NCI-H460 (cell line): ENCODE measurements at places on chromosomes 3 and 15.

DNA sequence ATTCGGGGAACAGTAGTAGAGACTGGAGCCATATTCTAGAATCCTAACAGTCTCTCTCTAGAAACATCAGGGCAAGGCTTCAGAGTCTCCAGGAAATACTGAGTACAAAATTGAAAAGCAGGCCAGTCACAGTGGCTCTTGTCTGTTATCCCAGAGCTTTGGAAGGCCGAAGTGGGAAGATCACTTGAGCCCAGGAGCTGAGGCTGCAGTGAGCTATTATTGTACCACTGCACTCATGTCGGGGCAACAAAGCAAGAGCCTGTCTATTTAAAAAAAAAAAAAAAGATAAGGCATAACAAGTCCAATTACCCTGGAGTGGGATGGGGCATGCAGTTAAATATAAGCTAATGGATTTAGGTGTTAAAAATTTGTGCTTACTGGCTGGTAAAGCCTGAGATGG, 79.0 kb downstream of the SEMA6D start:
- DNase-seq: no peak

DNA sequence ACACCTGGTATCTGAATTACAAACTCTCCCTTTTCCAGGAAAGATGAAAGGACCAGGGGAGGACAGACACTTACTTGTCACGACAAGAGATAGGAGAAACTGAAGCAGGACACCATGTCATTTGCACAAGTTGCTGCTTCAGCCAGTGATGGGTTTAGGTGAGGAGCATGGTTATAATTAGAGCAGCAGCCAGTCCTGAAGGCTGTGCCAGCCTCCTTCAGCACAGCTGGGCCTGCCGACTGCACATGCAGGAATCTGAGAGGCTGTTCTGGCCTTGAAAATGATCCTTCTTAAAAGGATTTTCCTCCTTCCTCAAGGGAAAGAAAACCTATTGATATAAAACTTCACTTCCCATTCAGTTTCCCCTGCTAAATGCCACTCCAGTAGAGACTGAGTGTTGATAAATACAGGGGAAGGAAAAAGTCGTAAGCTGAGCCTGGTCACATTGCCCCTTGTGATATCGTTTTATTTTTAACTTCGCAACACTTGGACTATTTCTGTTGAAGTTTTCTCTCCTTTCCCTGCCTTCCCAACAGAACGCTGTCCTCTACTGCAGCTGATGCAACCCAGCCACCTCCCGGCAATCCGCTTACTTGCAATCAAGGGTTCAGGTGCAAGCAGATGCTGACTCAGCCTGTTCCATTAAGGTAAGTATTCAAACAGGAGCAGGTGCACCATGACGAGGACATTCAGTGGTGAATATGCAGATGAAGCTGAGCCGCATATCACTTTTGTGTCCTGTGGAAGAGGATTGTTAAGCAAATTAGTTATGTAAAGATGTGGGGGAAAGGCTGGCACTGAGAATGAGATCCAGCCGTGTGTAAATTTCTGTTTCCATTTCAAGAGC, at the start of gene FBXO40:
Gene FBXO40 (plus strand): TSS at position 524 of the 847 bp plus-strand sequence. CDS start 27,197 bp downstream, outside the sequence.
- no peak for DNase-seq

DNA sequence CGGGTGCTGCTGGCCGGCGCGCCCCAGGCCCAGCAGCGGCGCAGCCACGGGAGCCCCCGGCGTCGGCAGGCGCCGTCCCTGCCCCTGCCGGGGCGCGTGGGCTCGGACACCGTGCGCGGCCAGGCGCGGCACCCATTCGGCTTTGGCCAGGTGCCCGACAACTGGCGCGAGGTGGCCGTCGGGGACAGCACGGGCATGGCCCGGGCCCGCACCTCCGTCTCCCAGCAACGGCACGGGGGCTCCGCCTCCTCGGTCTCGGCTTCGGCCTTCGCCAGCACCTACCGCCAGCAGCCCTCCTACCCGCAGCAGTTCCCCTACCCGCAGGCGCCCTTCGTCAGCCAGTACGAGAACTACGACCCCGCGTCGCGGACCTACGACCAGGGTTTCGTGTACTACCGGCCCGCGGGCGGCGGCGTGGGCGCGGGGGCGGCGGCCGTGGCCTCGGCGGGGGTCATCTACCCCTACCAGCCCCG, 777 bp downstream of the LOXL1 start:
- no peak for DNase-seq

GRCh38 chr15:99143655-99144610, 39.1 kb downstream of the SYNM start:
- DNase-seq: no peak

DNA sequence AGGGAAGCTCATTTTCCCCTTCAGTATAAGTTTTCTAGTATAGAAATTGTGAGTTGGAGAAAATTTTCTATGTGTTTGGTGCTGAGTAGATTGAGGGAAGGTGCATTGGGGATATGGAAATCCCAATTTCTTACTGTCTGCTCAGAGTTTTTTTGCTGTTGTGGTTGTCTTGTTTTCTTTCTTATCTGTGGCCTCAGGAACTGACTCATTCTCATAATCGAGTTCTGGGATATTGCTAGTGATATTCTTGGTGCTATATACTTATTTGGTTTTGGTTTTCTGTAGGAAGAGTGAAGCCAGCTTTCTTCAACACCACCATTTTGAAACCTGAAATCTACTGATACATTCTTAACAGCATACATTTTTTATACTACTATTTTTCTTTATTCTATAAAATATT, 869.2 kb downstream of the DIPK2A start:
- no peak for DNase-seq

GRCh38 chr3:39962581-39962980, 153.2 kb downstream of the MYRIP start:
- no peak for DNase-seq

GRCh38 chr15:56148064-56148463, 95.6 kb downstream of the RFX7 start:
- DNase-seq: no peak

DNA sequence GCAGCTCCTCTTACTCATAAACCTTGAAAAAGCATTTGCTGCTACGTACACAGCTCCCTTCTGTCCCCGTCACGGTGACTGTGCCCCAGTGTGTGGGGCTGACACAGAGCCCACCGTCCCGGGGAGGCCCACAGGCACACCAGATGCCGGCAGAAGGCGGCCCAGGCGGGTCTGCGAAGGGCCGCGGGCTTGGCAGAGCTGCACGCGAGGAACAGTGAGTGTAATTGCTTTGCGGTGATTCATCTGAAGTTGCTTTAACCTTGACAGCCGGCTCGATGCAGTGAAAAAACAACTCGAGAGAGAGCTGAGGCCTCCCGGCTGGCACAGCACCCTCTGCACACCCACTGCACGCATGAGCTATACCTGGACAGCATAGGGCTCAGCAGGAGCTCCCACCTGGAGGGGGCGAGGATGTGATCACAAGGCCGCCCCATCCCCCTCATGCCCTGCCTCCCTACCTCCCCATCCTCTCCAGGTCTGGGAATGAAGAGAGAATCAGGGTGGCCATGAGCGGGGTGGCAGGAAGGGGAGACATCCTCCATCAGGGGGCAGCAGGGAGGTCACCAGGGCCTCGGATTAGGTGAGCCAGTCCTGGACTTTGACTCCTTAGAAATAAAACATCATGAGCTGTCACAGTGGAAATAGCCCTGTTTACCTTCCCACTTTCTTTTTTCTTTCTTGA, 172.7 kb downstream of the MEGF11 start:
- no peak for DNase-seq

GRCh38 chr3:117131259-117131658, 421.7 kb downstream of the TUSC7 start:
- DNase-seq: no peak

DNA sequence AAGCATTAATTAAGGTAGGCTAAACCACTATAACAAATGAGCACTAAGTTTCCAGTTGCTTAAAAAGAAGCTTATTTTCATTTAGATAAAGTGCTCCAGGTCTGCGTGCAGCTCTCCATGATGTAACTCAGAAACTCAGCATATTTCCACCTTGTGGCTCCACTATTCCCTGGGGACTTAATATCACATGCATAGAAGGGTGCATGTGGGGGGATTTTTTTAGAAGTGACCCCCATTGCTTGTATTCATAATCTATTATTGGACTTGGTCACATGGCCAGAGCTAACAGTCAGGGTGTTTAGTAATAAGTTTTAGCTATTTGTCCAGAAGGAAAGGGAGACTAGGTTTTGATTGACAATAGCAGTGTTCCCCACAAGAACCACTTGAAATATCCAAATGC, 86.8 kb downstream of the TMCO5A start:
- no peak for DNase-seq

GRCh38 chr3:157107037-157107436, 52.9 kb downstream of the CCNL1 start:
- DNase-seq: no peak

GRCh38 chr3:188183452-188183851, 29.5 kb downstream of the LPP start:
- no peak for DNase-seq

DNA sequence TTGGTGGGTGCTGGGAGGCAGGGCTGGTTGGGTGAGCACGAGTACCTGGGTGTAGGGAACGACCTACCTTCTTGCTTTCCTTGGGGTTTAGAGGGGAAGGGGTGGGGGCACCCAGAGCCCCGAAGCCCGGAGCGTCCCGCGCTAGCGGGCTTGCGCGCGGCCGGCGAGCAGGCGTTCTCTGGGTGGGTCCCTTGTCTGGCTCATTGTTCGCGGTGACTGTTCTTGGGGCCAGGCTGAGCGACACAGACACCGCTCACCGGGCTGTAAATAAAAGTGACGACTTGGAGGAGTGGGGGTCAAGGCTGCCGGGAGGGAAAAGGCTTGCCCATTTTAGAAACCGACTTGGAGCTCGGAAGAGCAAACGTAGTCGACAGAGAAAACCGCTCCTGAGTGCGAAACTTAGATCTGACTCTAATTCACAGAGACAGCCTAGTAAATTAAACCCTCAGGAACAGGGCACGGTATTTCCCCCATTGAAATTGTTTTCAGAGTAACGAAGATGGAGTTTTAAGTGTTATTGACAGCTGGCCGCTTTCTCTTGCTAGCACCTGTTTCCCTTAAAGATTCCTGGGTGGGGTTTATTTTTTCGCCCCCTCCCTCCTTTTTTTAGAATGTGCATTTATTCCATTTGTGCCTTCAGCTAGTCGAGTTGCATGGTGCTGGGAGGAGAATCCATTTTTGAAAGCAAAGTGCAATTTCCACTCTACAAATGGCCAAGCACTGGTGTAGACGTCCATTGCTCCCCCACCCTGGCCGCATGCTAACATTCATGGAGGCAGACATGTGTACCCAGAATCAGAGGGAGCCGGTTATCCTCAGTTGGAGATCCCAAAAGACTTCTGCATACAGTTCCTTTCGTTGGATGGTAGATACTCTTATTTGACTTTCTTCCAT, 532.1 kb upstream of the SEMA6D start:
- DNase-seq: no peak

DNA sequence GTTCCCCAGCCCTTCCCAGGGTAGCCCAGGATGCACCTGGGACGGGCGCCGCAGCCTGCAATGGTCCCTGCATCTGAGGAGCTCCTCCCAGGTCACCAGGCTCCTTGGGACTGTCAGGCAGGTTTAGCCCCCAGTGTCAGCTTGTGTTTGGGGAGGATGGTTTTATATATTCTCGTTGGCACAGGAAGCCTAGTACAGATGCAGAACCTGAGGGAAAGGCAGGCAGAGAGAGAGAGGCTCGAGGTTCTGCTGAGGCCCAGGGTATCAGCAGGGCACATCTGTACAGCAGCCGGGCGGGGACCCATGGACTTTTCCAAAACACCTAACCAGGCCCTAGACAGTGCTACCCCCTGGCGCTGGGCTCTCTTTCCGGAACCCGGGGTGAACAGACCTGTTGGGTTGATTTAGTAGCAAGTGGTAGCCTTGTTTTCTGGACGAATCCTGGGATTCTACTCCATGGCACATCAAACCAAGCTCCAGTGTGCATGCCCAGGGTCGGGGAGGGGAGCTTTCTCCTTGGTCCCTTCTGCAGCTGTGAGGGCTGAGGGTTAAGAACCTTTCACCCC, 8.6 kb downstream of the PAK6 start:
- DNase-seq: no peak

- DNase-seq: peak; percentile 20
Measured at GRCh38 chr3:148723631-148724030, 25.9 kb downstream of the AGTR1 start.

DNA sequence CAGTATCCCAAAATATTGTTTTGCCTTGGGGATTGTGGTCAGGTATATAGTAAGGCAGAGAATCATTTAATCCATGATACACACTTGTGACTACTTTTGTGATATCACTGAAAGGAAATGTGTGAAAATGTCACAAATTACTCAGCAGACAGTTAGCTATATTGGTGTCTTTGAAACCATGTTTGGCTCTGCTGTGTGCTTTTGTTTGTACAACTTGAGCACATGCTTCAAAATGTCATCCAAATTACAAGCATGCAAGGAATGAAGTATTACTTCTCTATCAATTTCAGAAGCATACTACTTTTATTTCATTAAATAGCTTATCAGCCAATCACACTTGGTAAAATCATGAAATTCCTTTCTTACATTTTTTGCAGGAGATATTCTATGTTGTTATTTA, 619.0 kb upstream of the AGTR1 start:
- DNase-seq: no peak

GRCh38 chr3:197305854-197306253, 7.4 kb upstream of the DLG1 start:
- no peak for DNase-seq

DNA sequence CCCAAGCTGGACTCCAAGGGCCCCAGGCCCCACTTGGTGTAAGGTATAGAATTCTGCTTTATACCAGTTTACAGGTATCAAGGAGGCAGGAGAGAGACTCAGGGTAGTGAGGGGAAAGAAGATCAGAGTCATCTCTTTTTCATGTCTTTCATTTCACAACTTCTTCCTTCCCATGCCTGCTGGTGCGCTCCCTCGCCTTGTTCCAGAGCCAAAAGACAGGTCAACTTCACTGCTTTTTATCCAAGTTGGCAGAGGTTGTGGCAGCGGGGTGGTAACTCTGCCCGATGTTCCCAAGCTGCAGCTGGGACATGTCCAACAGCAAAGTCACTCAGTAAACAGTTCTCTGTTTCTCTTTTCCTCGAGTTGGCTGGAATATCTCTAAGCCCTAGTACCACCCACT, 86.3 kb upstream of the TCF12 start:
- DNase-seq: no peak

GRCh38 chr3:124876401-124876878, 10.7 kb downstream of the ITGB5 start:
- no peak for DNase-seq
